ENCODE measurements at places on chromosomes 12 and 14.

GRCh38 chr12:41205070-41205709 lies 17.1 kb downstream of the PDZRN4 start:
- DNase-seq: no peak

DNA sequence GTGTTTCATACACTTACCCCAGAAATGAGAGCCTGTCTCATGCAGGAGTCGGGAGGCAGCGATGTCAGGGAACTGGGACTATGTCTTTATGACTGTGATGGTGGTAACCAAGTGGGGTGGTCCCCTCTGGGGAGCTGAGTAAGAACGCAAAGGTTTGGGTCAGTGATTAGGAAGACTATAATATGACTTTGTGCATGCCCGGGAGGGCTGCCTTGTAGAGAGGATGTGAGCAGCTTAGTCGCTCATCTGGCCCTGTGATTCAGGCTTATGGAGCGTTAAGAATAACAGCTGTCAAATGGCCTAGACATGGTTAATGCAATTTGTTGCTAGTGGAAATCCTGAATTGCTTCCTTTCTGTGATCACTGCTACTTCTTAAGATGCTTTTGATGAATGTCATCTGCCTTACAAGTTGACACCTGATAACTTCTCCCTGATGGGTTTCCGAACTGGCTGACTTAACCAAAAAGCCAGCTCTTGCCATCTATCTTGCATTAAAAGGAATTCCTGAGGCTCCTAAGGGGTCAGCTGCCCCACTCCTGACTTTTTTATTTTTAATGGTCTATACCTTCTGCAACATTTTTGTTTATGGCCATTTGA lies 35.4 kb upstream of the AACS start:
- no peak for DNase-seq

- DNase-seq: no peak
Observed at GRCh38 chr14:68932231-68932630, 46.9 kb downstream of the ACTN1 start.

GRCh38 chr14:88937706-88938105 lies 113.3 kb downstream of the TTC8 start:
- DNase-seq: no peak

DNA sequence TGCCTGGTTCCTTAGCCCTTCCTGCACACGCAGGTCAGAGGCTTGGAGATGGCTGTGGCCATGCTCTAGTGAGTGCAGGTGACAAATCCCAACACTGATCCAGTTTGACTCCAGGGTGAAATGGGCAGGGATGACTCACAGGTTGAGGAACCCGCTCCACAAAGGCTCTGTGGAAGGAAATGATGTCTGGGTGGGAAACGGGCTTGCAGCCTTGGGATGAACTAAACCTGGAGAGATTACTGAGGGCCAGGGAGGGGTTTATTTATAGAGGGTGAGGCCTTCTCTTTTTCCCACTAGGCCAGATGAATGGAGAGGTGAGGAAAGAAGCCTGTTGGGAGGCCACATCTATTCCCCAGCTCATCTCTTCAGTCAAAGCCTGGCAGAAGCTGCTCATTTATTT lies 29.3 kb upstream of the EMP1 start:
- no peak for DNase-seq

DNA sequence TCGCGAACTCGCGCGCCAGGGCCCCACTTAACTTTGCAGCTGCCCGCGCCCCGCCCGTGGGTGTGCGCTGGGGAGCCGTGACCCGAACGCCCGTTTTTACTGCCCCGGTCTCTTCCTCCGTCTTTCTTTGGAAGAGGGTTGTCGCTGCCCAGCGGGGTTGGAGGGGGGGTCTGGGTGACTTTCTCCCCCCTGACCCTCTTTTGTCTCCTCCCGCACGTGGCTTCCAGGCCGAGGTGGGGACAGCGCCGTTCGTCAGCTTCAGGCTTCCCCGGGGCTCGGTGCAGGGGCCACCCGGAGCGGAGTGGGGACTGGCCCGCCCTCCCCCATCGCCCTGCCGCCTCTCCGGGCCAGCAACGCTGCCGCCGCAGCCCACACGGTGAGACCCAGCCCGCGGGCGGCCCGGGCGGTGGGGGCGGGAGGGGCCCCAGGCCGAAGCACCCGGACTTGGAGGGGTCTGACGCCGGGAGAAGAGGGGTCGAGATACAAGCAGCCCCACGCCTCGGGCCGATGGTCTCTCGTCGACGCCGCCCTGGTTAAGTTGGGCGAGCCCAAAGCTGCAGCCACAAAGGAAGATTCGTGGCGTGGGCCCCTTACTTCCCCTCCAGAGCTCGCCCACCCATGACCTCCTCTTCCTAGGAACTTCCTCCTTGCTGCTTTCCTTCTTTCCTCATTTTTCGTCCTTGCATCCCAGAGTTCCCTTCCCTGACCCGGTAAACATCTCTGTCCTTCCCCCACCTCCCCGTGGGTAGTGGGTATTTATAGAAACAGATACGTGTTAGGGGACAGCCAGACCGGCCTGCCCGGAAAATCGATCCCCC lies 1.2 kb downstream of the DYRK2 start:
- DNase-seq: no peak

DNA sequence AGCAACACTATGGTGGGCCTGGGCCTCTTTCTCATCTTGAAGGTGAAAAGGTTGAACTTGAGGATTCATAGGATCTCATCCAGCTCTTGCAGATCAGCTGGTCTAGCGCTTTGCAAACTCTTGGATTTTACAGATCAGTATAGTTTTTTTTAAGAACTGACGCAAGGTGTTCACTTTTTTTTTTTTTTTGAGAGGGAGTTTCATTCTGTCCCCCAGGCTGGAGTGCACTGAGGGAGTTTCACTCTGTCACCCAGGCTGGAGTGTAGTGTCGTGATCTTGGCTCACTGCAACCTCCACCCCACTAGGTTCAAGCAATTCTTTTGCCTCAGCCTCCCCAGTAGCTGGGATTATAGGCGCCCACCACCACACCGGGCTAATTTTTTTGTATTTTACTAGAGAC lies 20.4 kb upstream of the LGMN start:
- DNase-seq: no peak

GRCh38 chr12:102322254-102322653 lies 124.6 kb upstream of the PMCH start:
- DNase-seq: no peak

DNA sequence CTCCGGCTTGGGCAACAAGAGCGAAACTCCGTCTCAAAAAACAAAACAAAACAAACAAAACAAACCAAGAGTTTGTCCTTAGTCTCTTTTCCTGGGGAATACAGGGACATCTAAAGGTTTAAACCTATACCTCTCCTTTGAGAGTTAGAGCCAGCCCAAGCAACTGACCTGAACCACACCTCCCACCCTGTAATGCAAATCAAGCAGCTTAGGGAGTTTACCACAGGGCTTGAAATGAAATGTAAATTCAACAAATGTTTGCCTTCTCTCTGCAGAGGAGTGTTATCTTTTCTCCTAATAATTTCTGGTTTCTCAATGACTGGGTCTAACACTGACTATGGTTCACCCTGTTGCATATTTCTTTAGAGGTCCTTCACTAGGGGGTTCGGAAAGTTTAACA lies 16.7 kb downstream of the PPP1CC start:
- DNase-seq: no peak

- DNase-seq: no peak
Observed at GRCh38 chr14:68777644-68778043, 15.2 kb downstream of the ZFP36L1 start.

DNA sequence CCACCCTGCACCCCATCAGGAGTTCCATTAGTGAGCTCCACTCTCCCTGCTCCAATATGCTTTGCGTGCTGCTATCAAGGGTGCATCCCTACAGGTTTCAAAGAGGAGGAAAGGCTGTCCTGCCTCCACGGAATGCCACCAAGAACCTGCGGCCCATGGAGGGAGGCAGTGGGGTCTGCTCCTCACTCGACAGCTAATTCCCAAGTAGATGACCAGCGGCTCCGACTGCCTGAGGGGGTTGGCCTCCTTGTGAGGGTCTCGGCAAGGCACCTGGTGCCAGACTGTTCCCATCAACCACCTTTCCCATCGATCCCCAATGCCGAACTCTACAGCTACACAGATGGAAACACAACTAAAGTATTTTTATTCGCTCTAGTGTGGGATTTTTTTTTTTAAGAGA lies 36.0 kb downstream of the AMN start:
- DNase-seq: no peak
